ENCODE measurements at places on chromosomes 11 and 22.

GRCh38 chr11:131474947-131475346, 104.5 kb downstream of the NTM start:
- no peak for DNase-seq

DNA sequence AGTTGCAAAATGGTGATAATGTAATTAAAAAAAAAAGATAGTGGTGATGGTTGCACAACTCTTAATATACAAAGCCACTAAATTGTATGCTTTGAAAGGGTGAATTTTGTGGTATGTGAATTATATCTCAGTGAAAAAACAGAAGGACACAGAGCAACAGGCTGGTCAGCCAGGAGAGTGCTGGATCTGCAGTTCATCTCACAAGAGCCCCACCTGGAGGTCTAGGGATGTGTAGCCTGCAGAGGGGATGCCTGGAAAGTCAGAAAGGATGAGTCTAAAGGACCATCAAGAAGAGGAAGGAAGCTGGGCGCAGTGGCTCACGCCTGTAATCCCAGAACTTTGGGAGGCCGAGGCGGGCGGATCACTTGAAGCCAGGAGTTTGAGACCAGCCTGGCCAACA, 9.0 kb downstream of the POLR3H start:
- no peak for DNase-seq

DNA sequence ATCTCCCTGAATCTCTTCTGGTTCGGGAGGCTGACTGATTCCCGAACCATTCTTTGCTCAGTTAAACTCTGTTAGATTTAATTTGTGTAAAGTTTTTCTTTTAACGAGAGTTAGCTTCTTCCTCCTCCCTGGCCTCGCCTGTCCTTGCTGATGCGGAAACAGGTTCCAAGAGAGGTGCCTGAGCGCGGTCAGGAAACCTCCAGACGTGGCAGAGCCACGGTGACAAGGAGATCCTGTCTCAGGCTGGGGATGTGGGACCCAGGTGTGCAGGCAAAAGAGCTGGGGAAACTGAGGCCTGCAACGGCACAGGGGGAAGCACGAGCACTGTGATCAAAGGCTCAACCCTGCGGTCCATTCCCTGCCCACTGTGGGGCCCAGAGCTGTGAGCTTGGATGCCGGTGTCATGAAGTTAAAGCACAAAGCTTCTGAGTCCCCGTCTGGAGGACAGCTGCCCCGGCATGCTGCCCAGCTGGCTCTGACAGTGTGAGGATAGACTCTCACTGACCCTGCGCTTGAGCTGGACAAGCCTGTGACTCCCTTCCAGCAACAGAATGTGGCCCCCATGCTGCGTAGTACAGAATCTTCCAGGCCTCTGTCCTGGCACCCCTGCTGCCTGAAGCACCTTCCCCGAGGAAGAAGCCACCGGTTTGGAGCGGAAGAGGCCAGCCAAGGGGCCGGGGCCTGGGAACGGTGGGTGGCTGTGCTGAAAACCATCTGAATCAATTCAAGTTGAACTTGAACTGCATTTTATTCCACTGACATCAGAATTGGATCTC, 960.6 kb downstream of the BRD1 start:
- no peak for DNase-seq

GRCh38 chr22:37235897-37236607, 8.0 kb downstream of the RAC2 start:
- DNase-seq = no peak

DNA sequence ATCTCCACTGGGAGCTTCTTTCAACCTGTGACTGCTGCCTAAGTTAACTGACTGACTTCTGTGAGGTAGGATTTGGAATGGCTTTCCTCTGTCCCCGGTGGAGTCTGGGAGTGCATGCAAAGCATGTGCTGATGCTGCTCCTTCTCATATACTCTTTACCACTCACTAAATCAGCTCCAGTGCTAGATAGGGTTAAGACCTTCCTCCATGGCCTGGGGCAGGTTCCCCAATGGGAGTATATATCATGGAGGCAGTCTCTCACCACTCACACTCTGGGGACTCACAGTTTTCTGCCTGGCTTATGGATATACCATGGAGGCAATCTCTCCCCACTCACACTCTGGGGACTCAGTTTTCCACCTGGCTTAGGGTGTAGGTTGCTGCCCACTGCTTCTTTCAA, 10.1 kb upstream of the FANCF start:
- DNase-seq = no peak

GRCh38 chr11:68213135-68213515, at the start of gene KMT5B:
KMT5B (minus strand) TSS chr11:68213296; CDS start chr11:68190076, 23,220 bp downstream.
- peak; percentile 42 for DNase-seq

DNA sequence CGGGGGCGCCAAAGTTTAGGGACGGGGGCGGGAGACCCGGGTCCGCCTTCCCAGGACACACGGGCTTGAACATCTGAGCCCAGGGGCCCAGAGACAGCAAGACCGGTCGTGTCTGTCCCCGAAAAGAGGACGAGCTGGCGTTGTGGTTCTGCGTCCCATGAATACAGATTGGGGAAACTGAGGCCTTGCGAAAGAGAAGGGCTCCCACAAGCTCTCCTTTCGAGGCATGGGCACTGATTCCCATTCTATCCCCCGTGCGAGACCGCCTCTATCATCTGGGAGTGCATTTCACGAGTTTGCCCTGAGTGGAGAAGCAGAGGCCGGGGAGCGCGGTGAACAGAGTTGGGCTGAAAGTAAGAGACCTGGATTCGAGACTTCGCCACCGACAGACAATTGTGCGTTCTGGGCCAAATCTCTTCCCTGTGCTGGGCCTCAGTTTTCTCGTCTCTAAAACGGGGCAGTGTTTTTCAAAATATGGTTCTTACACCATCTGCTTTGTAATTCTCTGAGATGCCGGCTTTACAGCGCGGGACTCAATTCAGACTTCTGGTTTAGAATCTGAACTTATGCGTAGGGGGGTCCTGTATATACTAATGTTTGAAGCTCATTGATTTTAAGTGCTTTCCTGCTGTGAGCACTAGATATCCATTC, 471 bp downstream of the RNF185 start:
- peak; percentile 9 for DNase-seq

- no peak for DNase-seq
Measured at GRCh38 chr11:32184723-32185376, 94.0 kb downstream of the RCN1 start.

DNA sequence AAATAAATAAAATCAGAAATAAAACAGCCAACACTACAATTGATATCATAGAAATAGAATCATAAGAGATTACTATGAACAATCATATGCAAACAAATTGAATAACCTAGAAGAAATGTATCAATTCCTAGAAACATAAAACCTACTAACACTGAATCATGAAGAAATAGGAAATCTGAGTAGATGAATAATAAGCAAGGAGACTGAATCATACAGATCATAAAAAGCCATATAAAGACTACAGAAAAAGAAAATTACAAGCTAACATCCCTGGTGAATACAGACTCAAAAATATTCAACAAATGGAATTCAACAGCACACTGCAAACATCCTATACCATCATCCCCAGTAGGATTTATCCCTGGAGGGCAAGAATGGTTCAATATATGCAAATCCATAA, 135.6 kb downstream of the SBF2 start:
- DNase-seq = no peak

DNA sequence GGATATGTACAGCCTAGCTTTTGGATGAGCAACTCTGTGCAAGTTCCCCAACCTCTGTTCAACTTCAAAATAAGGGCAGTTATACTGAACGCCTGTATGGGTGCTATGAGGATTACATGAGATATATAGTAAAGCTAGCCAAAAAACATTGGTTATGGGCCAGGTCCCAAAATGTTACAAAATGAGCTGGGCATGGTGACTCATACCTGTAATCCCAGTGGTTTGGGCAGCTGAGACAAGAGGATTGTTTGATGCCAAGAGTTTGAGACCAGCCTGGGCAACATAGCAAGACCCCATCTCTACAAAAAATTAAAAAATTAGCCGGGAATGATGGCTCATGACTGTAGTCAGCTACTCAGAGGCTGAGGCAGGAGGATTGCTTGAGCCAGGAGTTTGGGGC, 118.4 kb downstream of the TEAD1 start:
- no peak for DNase-seq

GRCh38 chr11:117037975-117038350, 60.3 kb downstream of the SIK3 start:
- DNase-seq = no peak

DNA sequence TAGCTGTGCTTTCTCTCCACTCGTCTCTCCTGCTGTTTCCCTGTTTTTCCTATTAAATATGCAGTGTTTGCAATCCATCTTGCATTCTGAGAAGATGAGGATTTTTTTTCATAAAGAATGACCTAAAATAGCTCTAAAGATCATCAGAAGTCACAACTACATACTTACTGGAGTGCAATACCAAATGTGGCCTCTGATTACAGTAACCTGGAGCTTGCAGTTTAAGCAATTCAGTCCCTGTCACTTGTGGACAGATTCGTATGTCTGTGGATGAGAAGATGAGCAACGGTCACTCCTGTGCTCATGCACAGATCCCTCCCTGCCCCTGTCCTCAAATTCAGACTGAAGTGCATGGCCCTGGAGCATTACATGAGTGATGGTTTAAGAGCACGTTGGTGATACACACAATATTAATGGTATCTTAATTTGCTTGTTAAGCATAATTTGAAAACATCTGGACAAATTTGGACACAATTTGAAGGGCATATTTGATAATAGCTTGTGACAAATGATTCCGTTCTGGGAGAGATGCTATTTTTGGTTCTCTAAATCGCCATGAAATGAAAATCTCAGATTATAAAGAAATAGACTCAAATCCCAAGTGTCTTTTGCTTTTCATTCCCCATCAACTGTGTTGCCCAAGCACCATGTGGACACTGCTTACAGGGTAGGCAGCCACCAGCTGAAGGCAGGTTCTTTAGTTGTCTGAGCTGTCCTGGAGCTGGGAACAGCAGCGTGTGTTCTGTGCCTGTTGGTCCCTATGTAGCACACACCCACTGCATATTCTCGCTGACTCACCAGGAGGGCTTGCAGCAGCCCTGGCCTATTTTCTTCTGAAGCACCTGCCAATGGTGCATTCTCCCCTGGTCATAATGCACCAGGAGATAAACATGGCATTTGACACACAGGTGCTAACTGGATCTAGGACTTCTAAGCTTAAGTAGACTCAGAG, 32.6 kb upstream of the PRAME start:
- no peak for DNase-seq

DNA sequence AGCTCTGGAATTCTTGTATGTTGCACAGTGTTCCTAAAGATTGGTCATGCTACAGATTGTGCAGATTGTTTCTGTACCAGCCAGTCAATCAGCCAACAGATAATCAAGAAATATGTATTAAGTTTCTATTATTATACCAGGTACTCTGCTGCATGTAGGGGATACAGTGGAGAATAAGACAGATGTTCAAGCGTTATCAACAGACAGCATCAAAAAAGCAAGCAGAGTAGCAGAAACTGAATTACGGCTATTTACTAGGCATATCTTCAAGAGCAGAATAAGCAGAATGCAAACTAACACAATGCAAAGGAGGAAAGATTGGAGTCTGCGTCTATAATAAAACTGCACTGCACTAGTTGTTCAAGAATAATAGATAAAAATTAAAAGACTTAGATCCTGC, 278.6 kb downstream of the ETS1 start:
- DNase-seq = no peak

DNA sequence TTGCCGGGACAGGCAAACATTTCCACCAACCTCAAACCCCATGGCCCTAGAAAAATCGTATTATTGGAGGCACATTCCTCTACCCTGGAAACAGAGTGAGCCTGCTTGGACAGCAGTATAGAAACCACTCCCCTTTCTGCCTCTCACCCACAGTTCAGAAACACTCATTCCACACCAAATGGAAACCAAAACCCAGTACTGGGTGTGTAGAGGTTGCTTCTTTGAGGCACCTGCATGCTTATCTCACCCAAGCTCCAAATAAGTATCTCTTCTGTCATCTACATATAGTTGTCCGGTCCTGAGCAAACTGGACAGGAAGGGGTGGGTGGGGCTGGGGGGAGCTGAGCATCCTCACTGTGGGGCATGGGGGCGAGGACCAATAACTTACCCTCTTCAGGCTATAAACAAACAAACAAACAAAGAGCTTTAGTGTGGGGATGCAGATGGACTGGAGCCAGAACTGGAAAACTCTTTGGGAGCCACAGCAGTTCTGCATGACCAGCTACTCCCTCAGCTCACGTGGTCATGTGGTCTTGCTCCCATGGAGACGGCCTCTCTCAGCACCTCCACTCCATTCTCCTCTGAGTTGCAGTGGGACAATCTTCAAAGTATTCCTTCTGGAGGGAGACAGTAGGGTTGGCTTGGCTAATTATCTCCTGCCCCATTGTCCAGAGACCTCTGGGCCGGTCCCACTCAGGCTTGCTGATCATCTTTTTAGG, 1.0 kb upstream of the PLAAT2 start:
- DNase-seq = no peak

GRCh38 chr11:43920598-43921419, 21.6 kb upstream of the C11orf96 start:
- no peak for DNase-seq

GRCh38 chr22:38464992-38465672, 2.8 kb upstream of the KDELR3 start:
- no peak for DNase-seq

DNA sequence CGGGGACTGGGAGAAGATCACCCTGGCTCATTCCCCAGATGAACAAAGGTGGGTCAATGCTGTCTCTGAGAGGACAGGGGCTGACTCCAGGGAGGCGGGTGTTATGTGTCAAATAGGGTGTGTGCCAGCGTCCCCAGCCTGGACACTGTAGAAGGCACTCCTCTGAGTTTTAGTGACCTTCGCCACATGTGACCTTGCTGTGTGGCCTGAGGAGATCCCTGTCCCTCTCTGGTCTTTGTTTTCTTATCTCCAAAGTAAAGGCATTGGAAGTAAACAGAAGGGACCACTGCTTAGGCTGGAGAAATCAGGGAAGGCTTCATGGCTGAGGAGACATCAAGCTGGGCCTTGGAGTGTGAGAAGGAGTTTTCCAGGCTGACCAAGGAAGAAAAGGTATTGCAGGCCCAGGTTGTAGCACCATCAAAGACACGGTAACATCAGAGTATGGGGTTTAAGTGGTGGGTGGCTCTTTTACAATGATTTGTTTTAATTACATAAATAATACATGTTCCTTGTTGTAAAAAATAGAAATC, 74.4 kb downstream of the TP53I11 start:
- DNase-seq = no peak

GRCh38 chr11:104682206-104682605, 216.1 kb downstream of the CASP12 start:
- DNase-seq = no peak

- no peak for DNase-seq
Measured at GRCh38 chr11:35414776-35415175, 4.6 kb downstream of the SLC1A2 start.

GRCh38 chr11:60854847-60855725, 664 bp downstream of the PTGDR2 start:
- DNase-seq = no peak

DNA sequence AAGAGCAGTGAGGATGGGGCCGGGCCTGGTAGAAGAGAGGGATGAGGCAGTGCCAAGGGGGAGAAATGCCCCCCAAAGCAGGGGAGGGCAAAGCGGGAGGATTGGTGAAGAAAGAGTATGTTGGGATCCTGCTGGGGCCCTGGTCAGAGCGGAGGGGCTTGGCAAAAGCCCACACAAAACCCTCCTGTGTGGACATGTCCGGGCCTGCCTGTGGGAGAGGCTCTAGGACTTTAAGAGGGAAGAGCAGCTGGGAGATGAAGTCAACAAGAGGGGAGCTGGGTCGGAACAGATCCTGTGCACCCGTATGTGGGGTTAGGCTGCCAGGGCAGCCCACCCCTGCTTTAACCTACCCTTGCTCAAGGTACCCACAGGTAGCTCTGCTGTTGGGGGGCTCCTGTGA, 25.8 kb downstream of the ART5 start:
- DNase-seq = no peak
